ENCODE measurements at places on chromosomes 1 and 21.

DNA sequence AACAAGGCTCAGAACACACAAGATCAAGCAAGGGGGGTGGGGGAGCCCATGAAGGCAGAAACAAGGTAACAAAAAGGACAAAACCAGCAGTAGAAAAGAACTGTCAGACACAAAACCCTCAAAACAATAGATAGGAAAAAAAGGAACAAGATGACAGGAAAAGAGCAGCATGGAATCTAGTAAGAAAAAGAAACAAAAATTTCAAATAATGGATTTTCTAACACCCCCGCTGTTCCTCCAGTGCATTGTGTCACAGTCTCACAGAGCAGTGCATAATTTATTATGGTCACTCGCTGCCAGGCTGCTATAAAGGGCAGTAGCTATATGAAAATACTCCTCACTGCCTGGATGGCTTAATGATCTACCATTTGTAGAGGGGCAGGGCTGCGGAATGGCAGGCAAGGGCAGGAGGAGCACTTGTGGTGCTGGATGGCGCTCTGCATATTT is 567.9 kb downstream of the DPYD start:
- DNase-seq: no peak

- no peak for DNase-seq
These were observed 34.9 kb downstream of the FOXO6 start for GRCh38 chr1:41396084-41396483.

DNA sequence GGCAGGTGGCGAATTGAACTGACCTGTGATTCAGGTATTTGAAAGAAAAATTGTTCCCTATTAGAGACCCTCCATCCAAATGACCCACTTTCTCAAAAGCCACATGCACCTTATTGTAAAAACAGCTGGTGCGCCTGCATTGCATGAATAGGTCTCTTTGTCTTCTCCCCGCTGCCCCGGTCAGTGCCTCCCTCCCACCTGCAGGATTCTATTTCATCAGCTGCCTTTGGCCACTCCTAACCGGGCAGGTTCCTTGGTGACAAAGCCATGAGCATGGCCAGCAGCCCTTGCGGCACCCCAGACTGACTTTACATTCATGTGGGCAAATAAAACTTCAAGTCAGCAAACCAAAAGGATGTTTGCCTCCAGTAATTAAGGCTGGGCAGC is 6.4 kb downstream of the TMPRSS3 start:
- no peak for DNase-seq

- DNase-seq: no peak
These were observed 79.0 kb downstream of the PTPN14 start for GRCh38 chr1:214472364-214472763.

- DNase-seq: no peak
These were observed 7.7 kb upstream of the GIPC2 start for GRCh38 chr1:78038071-78038470.

DNA sequence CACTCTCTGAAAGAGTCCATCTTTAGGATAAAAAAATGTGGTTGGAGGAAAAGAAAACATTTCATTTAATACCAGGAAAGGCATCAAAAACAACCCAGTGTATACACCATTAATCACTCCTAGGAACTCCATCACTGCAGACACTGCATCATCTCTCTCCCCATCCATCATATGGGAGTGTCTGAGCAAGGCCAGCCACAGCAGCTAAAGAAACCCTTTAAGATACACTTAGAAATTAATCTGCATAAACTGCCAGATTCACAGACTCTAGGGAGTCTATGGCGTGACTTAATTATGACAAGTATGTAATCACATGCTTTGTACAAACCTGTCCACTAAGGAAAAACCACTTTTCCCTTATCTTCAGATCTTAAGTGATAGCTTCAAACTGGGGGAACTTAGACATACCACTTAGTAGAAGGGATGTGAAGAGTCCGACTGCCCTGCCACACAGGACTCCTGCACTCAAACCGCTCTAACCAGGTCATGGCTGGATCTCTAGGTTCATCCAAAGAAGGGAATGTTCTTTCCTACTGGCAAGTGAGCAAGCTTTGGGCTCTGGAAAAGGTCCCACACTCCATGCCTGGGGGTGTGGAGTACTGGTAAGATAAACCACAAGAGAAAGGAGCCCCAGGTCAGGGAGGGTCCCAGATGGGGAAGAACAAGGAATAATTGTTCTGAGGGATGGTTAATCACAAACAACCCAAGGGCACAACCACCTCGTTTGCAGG is 61.0 kb upstream of the C8B start:
- DNase-seq: no peak

- DNase-seq: no peak
These were observed 9.1 kb upstream of the C1QA start for GRCh38 chr1:22627331-22627730.

- DNase-seq: no peak
These were observed 10.2 kb upstream of the CACHD1 start for GRCh38 chr1:64459743-64460142.

GRCh38 chr1:245894843-245895242 is 612.2 kb downstream of the SMYD3 start:
- no peak for DNase-seq

DNA sequence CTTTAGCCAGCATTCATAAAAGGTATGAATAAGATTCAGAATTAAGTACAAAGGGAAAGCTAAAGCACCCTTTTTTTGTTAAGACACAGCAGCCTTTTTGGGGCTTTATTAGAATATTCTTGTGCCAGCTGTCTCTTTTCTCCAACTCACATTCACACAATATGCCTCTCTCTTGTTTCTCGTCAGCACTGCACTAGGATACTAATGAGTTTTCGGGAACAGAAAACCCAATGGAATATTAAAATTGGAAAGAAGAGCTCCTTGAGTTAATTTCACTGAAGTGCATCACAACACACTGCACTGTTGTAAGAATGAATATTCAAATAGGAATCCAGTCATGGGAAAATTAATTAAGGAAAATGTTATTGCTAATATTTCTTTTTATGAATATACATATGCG is 410.4 kb upstream of the BEND5 start:
- DNase-seq: no peak

GRCh38 chr1:119829625-119830024 is 18.4 kb upstream of the REG4 start:
- no peak for DNase-seq
